ENCODE measurements at places on chromosomes 1 and 21.

GRCh38 chr1:36486439-36487335 lies 4.0 kb upstream of the CSF3R start:
- no peak for DNase-seq

DNA sequence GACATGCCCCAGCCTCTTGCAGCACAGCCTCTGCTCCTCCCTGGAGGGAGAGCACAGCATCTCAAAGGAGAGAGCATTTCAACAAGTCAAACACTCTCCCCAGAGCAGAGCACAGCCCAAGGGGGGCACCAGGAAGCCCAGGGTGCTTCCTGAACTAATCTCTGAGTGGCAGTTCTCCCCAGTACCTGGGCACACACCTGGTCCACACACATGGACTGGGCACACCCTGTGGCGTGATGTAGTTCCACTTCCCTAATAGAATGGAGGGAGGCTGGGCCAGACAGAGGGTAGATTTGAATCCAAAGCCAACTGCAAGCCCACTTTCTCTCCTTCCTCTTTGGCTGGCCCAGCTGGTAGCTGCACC lies 55.5 kb downstream of the CD46 start:
- DNase-seq: no peak

GRCh38 chr1:74223453-74223852 lies 11.7 kb upstream of the TNNI3K start:
- no peak for DNase-seq

- DNase-seq: no peak
Observed at GRCh38 chr1:180156631-180157091, 2.0 kb downstream of the QSOX1 start.

DNA sequence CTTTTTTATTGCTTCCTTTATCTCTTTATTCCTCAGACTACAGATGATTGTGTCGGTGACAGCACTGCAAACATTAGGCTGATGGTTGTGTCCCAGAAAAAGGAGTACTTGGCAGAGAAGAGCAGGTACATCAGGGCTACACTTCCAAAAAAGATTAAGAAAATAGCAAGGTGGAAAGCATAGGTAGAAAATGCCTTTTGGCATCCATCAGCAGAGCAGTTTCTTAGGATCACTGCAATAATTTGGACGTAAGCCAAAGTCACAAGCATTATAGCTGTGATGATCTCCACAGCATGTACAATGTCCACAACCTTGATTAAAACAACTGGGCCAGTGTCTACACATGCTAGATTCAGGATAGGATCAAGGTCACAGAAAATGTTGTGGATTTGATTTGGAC lies 5.9 kb downstream of the OR6K2 start:
- no peak for DNase-seq

DNA sequence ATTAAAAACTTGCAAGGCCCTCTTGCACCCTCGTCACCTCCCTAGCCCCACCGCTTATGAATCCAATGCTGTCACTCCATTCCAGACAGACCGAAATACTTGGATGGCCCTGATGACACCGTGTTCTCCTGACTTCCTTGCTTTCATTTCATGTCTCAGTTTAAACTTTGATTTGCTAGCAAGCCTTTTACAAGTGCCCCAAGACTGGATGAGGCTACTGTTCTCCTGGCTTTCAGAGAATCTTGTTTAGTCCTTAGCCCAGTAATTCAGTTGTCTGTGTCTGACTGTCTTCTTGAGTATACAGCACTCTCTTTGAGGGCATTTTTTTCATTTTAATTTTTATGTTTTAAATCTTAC lies 824 bp upstream of the IFI44L start:
- no peak for DNase-seq

GRCh38 chr1:178743801-178744200 lies 18.8 kb downstream of the RALGPS2 start:
- no peak for DNase-seq

- no peak for DNase-seq
Observed at GRCh38 chr21:33857846-33858666, 57.5 kb downstream of the ATP5PO start.

DNA sequence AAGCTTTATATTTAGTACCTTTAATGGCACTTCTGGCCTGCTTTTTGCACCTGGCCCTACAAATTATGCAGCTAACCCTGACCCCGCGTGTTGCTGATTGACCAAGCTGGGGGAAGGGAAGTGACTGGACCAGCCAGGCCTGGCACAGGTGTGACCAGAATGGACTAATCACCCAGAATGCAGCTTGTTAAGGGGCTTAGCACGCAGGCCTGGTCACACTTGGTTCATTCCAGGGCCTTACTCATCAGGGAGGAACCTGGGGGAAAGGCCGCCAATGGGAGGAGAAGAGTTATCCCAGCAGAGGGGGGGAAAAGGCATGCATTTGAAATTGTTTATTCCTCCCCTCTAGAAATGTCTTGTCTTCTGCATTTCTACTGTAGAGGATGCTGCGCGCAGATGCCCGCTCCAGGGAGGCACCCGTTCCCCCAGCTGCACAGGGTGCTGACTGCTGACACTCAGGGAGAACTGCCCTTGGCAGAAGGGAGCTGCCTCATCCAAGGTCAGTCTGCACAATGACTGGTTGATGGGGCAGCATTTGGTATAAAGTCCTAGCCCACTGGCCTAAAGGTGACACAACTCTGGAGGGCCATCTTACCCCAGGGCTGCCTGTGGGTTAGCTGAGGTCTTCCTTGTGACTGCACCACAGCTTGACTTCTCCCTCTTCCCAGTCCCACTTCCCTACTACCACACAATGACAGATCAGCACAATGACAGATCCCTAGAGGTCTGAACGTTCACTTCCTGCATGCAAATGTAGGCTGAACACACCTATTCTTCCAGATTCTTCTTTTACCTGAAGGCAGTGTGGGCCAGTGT lies 29.0 kb downstream of the DHCR24 start:
- DNase-seq: no peak

- no peak for DNase-seq
Observed at GRCh38 chr1:22739648-22740385, 29.2 kb downstream of the EPHB2 start.

DNA sequence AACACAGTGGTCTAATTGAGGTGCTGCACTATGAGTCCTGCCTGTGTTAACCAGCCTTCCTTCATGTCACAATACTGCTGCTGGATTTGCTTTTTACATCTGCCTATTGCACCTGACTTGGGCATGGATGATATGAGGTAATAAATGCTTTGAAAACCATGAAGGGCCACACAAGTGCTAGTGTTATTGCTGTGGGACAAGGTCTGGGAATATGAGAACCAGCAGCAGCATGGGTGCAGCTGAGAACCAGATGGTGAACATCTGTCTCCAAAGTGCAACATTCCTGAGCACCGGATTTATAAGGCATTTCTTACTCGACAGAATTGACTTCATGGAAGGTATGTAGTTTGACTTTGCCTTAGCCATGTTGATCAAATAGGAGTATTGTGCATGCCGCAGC lies 16.6 kb downstream of the TRIM45 start:
- DNase-seq: no peak

GRCh38 chr1:227343727-227344551 lies 25.6 kb upstream of the CDC42BPA start:
- no peak for DNase-seq

GRCh38 chr1:227315629-227316346 lies 2.5 kb downstream of the CDC42BPA start:
- DNase-seq: peak; percentile 2

- no peak for DNase-seq
Observed at GRCh38 chr1:24385160-24385940, 28.2 kb downstream of the STPG1 start.

DNA sequence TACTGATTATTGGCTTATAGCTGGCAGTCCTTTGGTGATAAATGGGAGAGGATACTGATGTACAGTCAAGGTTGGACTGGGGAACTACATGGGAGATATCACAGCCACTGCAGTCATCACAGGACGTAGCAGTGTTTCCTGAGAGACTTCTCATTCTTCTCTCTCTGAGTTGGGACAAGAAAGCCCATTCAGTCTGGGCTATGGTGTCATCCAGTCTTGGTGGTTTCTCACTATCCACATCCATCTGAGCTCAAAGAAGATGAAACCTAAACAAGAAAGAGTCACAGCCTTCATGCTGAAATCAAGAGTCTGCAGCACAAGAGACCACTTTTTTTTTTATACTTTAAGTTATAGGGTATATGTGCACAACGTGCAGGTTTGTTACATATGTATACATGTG lies 12.8 kb upstream of the CD53 start:
- no peak for DNase-seq

GRCh38 chr1:71510725-71511124 lies 429.9 kb upstream of the ZRANB2 start:
- DNase-seq: no peak

DNA sequence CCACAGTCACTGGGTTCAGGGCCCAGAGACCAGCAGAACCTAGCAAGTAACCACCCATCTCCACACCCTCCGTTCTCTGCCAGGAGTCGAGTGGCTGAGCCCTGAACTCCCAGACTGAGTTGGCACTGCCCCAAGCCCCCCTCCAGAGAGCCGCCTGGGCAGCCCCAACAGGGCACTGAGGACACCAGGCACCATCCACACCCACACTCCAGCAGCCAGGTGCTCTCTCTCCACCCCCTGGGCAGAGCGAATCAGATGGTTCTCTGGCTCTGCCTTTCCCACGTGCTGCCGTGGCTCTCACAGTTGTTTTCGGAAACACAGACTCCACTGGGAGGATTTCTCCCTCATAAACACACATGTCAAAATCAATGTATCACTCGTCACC lies 13.6 kb downstream of the WDR4 start:
- no peak for DNase-seq

DNA sequence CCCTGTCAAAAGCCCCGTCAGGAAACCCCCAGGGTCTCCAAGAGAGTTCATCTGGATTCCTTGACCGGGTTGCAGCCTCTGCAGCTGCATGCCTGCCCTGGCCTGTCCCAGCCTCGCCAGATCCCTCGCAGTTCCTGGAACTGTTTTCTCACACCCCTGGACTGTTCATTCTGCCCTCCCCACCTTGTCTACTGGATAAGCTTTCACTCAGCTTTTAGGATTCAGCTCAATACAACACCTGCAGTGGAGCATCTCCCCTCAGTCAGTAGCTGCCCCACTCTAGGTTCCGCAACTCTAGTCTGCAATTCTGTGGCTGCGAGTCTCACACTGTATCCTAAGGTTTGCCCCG lies 67.2 kb downstream of the FAM163A start:
- DNase-seq: no peak

GRCh38 chr1:17218939-17219338 lies 14.0 kb downstream of the PADI1 start:
- DNase-seq: no peak

- DNase-seq: no peak
Observed at GRCh38 chr21:34639882-34640788, 25.2 kb upstream of the RCAN1 start.

DNA sequence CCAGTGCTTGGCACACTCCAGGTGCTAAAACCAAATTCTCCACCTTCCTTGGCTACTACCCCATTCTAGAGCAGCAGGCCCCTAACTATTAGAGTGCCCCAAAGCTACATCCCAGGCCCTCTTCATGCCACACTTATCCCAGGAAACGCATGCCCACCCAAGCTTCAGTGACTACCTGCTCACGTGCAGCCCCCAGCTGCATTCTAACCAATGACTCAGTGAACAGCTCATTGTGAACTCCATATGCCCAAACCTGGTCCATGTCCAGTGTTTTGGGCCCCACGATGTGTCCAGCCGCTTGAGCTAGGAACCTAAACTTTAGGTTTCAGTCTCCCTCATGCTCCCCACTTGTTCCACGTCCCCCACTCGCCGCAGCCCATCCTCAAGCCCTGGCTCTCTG lies 41.5 kb downstream of the NKAIN1 start:
- DNase-seq: no peak

DNA sequence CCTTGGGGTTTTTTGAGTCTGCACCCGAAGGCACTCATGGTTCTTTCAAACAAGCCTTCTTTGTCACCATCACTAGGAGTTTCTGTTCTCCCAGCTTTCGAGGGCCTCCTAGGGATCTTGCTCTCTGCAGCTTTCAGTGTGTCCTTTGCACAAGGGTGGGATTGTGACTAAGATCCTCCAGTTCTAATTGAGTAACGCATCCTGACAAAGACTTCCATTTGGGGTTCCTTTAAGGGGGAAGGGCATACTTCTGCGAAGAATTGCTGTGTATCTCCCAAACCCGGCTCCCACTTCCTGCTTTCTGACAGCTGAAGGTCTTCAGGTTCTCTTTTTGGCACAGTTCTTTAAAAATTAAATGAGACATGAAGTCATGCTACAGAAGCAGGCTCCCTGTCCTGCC lies 139.4 kb downstream of the EDEM3 start:
- no peak for DNase-seq

DNA sequence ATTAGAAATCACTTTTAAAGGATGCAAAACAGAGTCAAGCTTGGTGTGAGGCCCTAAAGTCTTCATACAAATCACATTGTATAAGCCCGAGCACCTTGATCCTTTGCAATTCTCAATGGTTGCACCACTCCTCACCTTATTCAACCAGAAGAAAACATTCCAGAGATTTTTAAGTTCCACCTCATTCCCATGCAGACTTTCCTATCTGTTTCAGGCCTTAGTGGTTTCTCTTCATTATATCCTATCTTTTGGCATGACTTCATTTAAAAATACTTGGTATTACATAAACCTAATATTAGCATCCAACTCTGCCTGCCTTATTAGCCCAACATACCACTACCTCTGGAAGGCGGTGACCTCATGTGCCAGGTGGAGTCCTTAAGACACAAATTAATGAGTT lies 9.3 kb upstream of the GREM2 start:
- DNase-seq: no peak

DNA sequence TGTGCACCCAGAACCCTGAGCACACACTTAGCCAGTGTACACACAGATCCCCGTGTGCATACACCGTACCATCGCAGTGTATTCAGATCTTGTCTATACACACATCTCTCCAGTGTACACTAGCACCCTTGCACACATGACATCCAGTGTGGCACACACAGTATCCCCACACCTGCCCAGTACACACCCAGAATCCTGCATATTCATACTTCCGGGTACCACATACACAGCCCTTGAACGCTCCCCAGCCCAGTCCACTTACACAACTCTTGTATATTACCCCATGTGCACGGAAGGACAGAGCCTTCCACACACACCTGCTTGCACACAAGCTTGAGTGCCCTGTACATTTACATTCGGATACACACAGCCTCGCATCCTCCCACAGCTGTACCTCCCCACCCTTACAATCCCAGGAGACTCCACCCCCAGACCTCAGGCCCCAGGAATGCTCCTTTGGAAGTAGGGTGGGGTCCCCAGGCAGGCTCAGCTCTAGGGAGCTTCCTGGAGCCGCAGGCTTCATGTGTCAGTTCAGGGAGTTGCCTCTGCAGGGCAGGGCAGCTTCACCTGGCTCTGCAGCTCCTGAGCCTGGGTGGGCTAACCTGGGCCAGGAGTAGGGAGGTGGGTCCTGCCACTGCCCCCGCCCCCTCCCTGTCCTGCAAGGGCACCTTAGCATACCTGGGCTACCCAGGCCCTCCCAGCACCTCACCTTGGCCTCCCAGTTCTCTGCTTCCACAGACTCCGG lies 46.2 kb downstream of the AHDC1 start:
- no peak for DNase-seq

GRCh38 chr21:42616941-42617340 lies 36.5 kb upstream of the PDE9A start:
- no peak for DNase-seq

GRCh38 chr1:66231217-66231616 lies 302.7 kb upstream of the SGIP1 start:
- no peak for DNase-seq

GRCh38 chr1:31409946-31410858 lies 2.8 kb upstream of the SERINC2 start:
- no peak for DNase-seq
